ENCODE measurements at places on chromosomes 6 and 20.

- no peak for DNase-seq
These were observed 197.4 kb downstream of the ESR1 start for GRCh38 chr6:152004896-152005295.

- no peak for DNase-seq
These were observed 173.5 kb upstream of the RUNX2 start for GRCh38 chr6:45154679-45155078.

DNA sequence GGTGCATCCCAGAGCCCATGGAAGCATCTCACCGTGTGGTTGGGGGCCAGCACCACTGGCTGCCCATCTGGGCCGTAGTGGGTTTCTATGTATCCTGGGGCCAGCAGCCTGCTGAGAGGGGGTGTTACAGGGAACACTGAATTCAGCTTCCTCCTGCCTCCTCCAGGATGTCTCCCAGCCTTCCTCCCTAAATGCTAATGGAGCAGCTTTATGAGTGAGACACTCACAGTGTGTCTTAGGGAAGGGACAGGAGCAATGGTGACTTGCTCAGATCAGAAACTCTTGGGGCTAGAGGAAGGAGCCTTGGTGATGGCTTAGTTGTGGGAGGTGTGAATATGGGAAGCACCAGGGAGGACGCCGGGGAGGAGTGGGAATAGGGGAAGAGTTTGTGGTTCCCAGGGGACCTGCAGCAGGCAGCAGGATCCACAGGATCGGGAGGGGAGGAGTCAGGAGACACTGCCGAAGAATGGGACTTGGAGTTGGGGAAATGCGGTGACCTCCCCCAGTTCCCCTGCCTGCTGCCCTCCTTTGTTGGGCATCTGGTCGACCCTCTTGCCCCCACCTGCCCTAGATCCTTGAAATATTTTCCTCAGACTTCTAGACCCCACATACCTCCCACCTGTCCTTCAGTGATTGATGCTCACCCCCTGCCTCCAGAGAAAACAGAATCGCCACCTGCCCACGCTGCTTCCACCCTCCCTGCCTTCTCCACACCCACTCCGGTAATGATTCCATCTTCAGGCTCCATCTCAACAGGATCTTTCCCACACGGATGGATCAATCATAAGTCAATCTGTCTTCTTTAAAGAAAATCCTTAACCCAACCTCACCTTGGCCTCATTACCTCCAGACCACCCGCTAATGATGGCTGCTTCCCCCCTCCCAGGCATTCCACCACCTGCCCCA, 6.6 kb downstream of the ADAM33 start:
- no peak for DNase-seq

GRCh38 chr6:34288581-34288980, 39.8 kb upstream of the SMIM29 start:
- no peak for DNase-seq

GRCh38 chr6:149169761-149170511, 147.6 kb upstream of the TAB2 start:
- DNase-seq: no peak

- no peak for DNase-seq
These were observed 118.4 kb downstream of the ANKRD60 start for GRCh38 chr20:58109918-58110635.

GRCh38 chr6:84836366-84836765, 72.0 kb upstream of the TBX18 start:
- no peak for DNase-seq

DNA sequence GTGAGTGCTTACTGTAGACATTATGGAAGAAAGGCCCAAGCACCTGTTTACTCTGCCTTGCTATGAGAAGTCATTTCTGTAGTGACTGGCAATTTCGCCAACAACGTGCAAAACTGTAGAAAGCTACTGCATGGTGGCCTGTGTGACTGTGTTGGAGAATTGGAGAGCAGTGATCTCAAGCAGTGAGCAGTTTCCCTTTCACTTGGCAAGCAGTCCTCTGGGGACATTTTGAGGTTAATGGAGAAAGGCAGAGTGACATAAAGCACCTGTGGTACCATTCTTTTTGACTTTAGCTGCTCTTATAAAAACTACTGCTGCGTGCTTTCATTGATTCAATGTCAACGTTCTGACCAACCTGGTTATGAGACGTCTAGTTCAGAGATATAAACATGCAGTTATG, 382.6 kb upstream of the JAG1 start:
- no peak for DNase-seq

- no peak for DNase-seq
These were observed 20.4 kb upstream of the FOXF2 start for GRCh38 chr6:1368940-1369339.
